NCI-H1092 (cell line): ENCODE measurements at places on chromosomes 7 and 10.

- DNase-seq, result peak; percentile 76
Observed at GRCh38 chr10:77228559-77228958, 409.0 kb downstream of the KCNMA1 start.

GRCh38 chr10:108586424-108586823, 1336.9 kb downstream of the XPNPEP1 start:
- no peak for DNase-seq

- no peak for DNase-seq
Observed at GRCh38 chr7:70344726-70345125, 746.5 kb downstream of the AUTS2 start.

- DNase-seq, result no peak
Observed at GRCh38 chr7:134429481-134429880, 29.4 kb downstream of the AKR1B1 start.

DNA sequence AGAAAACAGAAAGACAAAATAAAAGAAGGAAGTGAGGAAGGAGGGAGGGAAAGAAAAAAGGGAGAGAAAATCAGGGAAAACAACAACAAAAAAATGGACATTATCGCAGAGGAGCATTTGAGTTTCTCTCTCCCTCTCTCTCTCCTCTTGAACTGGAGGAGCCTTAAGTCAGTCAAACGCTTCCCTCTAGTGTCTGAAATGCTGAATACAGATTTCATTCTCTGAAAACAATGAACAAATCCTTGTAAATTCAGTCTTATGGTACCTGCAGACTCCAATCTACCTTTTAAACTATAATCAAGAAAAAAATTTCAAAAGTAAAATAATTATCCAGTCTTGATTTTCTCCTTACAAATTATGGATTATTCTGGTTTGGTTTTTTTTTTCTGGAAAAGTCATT, 89.2 kb upstream of the PFKP start:
- DNase-seq, result peak; percentile 73

DNA sequence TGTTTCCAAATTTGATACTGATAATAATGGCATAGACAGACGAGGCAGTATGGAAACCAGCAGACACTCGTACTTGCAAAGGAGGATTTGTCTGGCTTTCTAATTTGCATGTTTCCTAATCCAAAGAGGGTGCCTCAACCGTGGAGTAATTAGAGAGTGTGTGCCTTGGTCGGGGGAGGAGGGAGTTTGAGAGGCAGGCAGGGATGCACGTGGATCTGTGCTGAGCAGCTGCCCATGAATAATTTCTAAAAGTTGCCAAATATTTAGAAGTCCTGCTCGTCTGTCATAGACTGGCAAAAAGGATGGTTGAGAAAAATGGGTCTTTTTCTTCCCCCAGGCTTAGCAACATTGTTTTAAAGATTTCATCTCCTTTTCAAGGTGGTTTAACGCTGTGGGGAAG, 69.4 kb downstream of the PTPRE start:
- no peak for DNase-seq

DNA sequence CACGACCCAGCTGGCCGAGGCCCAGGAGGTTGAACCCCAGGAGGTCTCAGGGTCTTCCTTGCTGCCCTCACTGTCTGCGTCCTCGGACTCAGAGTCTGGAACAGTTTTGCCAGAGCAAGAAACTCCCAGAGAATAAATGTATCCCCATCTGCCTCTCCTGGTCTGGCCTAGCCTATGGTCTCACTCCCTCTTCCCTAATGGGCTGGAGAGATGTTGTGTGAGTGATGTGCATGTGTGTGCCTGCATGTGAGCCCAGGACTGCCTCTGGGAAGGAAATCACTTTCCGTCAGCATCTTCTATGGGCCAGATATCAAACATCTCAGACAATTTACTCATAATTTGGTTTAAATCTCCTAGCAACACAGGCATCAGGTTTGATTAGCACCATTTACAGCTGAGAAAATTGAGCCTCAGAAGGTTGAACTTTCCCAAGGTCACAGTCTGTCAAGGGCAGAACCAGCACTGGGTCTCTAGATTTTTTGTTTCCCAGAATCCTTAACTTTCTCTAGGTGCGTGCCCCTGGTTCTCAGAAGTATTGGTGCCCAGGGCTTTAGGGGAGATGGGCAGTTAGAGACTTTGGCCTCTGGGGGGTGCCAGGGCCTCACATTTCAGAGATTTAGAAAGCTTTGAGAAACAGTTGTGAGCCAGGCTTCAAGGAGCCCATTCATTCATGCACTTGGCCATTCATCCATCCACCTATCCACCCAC, 4.9 kb downstream of the TMEM270 start:
- DNase-seq, result peak; percentile 27

GRCh38 chr10:132450825-132451505, 54.0 kb downstream of the PWWP2B start:
- no peak for DNase-seq

DNA sequence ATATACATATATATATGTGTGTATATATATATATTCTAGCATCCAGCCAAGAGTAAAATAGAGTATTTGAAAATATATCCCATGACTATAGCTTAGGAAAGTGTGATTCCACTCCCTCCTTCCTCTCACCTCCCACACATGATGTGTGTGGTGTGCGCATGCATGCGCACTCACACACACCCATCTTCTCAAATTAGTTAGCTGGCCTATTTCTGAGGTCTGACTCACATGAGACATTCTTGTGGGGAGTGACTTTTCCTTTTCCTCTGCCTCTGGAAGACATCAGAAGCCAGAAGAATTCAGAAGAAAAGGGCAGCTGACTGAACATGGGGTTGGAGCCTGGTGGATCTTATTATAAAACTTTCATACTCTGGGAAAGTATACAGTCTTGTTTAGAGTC, 793.5 kb upstream of the ZNF722 start:
- no peak for DNase-seq
